ENCODE measurements at places on chromosomes 3 and 15.
A peak's percentile ranks its signal among the peaks of the same experiment; 100 is the strongest.

GRCh38 chr3:55157731-55158130 is 229.9 kb upstream of the LRTM1 start:
- DNase-seq: no peak
- no peak overlapping the region for H3K27ac ChIP-seq
- no peaks in the 10 kb centered on the region for H3K4me1 ChIP-seq
- no peaks in the 10 kb centered on the region for H3K36me3 ChIP-seq
- H3K4me3 ChIP-seq: no peak overlapping the region
- H3K27me3 ChIP-seq: no peaks in the 10 kb centered on the region

- no peaks in the 10 kb centered on the region for H3K4me1 ChIP-seq
- H3K4me3 ChIP-seq: no peak overlapping the region
- no peak for DNase-seq
- H3K27me3 ChIP-seq: no peaks in the 10 kb centered on the region
- no peak overlapping the region for H3K27ac ChIP-seq
Observed at GRCh38 chr3:94269763-94270162, 206.9 kb downstream of the NSUN3 start.

- DNase-seq: no peak
- no peak overlapping the region for H3K4me3 ChIP-seq
- peaks cover 44% of the 10 kb centered on the region for H3K4me1 ChIP-seq
- H3K27me3 ChIP-seq: no peaks in the 10 kb centered on the region
- peaks cover 3% of the 10 kb centered on the region for H3K36me3 ChIP-seq
Observed at GRCh38 chr3:136685882-136686281, 66.3 kb downstream of the STAG1 start.

- no peaks in the 10 kb centered on the region for H3K4me1 ChIP-seq
- H3K27ac ChIP-seq: no peak overlapping the region
- no peaks in the 10 kb centered on the region for H3K36me3 ChIP-seq
- peaks cover 3% of the 10 kb centered on the region for H3K27me3 ChIP-seq
- no peak overlapping the region for H3K4me3 ChIP-seq
Observed at GRCh38 chr15:69131362-69132220, 28.8 kb upstream of the GLCE start.

DNA sequence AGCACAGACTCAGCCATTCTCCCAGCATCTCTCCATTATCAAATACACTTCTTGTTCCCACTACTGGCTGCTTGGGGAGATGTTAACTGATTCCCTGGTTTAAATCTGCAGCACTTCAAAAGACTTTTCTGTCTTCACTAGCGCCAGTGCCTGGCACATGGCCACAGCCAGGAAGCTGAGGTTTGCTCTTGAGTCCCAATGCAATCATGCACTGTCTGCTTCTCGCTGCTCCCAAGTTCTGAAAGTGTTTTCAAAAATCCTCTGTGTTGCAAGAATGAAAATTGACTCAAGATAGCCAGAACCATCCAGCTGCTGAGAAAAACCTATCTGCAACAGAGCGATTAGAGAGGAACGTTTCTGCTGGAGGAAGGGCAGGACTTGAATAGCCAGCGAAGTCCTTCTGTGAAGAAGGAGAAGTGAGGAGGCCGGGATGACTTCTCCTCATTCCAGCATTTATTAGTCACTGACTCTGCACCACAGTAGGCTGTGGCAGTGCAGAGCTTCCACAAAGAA is 358.4 kb upstream of the NR2F2 start:
- H3K36me3 ChIP-seq: no peaks in the 10 kb centered on the region
- peaks cover 10% of the 10 kb centered on the region for H3K27me3 ChIP-seq
- no peak overlapping the region for H3K27ac ChIP-seq

GRCh38 chr3:128413003-128413370 is 53.7 kb downstream of the DNAJB8 start:
- DNase-seq: no peak
- peak overlapping the region; percentile 10 for H3K27ac ChIP-seq
- no peaks in the 10 kb centered on the region for H3K27me3 ChIP-seq
- H3K4me1 ChIP-seq: no peaks in the 10 kb centered on the region
- H3K4me3 ChIP-seq: no peak overlapping the region

DNA sequence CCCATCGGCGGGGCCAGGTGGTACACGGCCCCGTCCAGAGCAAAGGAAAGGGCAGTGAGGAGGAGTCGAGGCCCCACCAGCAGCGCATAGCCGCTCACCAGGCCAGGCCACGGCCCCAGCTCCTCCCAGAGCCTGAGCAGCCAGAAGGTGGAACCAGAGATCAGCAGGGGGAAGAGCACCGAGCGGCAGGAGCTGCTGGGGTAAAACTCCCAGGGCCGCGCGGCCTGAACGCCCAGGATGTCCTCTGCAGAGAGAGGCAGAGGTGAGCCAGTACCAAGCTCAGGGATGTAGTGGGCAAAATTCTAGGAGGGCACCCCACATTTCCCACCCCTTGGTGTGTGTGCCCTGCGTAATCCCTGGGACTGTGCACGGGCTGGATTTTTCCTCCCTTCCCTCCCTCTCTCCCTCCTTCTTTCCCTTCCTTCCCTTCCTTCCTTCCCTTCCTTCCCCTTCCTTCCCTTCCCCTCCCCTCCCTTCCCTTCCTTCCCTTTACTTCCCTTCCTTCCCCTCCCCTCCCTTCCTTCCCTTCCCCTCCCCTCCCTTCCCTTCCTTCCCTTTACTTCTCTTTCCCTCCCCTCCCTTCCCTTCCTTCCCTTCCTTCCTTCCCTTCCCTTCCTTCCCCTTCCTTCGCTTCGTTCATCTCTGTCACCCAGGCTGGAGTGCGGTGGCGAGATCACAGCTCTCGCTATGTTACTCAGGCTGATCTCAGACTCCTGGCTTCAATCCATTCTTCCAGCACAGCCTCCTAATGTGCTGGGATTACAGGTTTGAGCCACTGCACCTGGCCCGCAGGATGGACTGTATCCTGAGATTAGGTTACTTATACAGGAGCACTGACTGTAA is 6.3 kb upstream of the NCBP2 start:
- H3K4me1 ChIP-seq: no peaks in the 10 kb centered on the region
- H3K36me3 ChIP-seq: peaks cover 5% of the 10 kb centered on the region
- no peak overlapping the region for H3K4me3 ChIP-seq
- DNase-seq: no peak
- H3K27me3 ChIP-seq: no peaks in the 10 kb centered on the region

DNA sequence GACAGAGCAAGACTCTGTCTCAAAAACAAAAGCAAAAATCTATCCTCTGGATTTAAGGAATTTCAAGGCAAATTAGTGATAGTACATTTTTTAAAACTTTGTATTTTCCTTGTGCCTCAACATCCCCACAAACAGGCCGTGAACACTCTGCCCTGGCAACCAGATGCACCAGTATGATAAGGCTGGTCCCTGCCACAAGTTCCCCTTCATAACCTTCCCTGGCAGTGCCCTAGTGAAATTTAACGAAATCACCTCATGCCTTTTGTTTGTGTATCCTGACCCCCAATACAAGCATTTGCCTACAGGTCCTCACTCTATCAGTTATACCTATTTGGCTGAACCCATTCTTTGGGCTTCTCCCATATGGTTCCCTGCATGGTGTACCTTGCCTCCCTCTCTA is 107.4 kb upstream of the FLNB start:
- DNase-seq: no peak
- no peaks in the 10 kb centered on the region for H3K27me3 ChIP-seq
- H3K36me3 ChIP-seq: peaks cover 14% of the 10 kb centered on the region
- no peak overlapping the region for H3K27ac ChIP-seq
- H3K4me1 ChIP-seq: peaks cover 11% of the 10 kb centered on the region
- no peak overlapping the region for H3K4me3 ChIP-seq

DNA sequence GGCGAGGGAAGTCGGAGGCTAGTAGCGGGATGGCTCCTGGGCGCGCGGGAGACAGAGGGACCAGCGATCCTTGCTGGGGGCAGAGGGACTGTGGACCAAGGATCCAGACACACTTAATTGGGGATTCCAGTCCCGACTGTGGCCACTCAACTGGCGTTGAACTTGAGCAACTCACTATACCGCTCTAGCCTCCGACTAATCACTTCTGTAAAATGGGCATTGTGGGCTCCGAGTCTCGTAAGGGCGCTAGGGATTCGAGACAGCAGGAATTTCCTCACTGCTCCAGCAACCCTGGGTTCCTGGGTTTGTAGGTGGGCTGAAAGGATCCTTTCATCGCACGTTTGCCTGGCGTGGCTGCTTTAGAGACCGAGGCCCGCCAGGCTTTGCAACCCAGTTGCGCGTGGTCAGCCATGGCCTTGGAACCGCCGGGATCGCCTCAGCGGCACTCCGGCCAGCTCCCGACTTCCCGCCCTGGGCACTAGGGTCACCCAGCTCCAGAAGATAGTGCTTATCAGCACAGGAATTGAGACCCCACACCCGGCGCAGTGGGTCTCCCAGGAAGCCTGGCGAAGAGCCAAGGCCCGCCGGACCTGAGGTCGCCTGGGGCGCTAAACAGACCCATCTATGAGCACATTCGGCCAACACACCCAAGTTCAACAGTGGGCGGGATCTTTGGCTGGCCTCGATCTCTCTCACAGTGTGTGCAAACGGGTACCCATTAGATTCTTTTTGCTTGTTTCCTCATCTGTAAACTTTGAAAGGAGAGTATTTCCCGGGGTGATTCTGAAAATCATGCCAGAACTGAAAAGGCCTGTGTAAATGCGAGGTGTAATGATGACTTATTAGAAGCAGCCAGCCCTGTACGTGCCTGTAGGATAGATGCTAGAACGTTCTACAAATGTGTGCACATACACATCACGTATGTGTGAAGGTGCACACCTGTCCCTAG is 9.9 kb downstream of the FOXL2 start:
- H3K4me1 ChIP-seq: peaks cover 23% of the 10 kb centered on the region
- peaks cover 97% of the 10 kb centered on the region for H3K27me3 ChIP-seq
- no peak overlapping the region for H3K27ac ChIP-seq
- peak overlapping the region; percentile 40 for H3K4me3 ChIP-seq

DNA sequence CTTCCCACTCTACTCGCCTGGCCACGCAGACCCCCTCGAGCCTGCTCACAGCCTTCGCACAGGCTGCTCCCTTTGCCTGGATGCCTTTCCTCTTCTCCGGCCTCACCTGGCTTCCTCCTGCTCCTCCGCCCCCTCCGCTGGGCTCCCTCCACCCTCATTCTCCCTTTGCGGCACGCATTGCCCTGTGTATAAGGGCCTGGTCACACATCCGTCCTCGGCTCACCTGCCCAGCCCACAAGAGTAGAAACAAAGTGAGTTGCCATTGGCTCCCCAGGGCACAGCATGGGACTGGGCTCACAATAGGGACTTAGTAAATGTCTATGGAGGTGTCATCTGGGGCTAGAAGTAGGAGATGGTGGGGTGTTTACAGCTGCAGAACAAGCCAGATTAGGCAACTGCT is 4.2 kb downstream of the PLXND1 start:
- DNase-seq: no peak
- H3K27me3 ChIP-seq: no peaks in the 10 kb centered on the region
- H3K4me1 ChIP-seq: peaks cover 66% of the 10 kb centered on the region

DNA sequence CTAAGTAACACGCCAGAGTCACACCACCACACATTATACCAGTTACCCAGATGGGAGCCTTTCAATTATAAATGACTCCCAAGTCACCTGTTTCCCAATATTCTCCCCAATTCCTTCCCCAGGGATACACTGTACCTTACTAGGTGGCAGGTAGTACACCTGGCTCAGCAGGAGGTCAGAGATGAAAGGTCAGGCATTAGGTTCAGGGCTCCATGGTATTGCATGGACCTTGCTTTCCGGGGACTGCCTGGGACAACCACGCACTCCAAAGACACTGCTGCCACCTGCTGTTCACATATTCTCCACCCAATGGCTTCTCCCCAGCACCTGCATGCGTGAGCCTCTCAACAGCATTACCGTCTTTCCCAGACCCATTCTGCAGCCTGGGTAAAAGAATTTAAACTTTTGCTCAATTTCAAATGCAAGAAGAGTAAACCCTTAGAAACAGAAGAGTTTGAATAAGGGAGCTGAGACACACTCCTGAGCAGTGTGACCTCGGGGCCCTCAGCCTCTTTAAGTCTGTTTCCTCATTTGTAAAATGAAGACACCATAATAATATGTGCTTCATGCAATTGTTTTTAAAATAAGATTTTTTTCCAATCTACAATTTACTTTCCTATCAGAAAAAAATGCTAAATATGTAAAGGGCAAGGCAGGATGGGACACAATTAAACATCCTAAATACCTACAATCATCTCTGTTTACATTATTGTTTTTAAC is 28.0 kb upstream of the LACTB start:
- peak; percentile 39 for DNase-seq
- peaks cover 2% of the 10 kb centered on the region for H3K36me3 ChIP-seq
- peaks cover 4% of the 10 kb centered on the region for H3K4me1 ChIP-seq
- H3K27ac ChIP-seq: no peak overlapping the region

DNA sequence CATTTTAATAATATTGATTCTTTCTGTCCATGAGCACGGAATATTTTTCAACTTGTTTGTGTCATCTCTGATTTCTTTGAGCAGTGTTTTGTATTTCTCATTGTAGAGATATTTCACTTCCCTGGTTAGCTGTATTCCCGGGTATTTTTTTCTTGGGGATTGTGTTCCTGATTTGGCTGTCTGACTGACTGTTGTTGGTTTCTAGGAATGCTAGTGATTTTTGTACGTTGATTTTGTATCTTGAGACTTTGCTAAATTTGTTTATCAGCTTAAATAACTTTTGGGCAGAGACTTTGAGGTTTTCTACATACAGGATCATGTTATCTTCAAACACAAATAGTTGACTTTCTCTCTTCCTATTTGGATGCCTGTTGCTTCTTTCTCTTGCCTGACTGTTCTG is 418.8 kb upstream of the ALCAM start:
- H3K27me3 ChIP-seq: no peaks in the 10 kb centered on the region
- H3K27ac ChIP-seq: no peak overlapping the region
- H3K36me3 ChIP-seq: no peaks in the 10 kb centered on the region
- no peak overlapping the region for H3K4me3 ChIP-seq
- no peaks in the 10 kb centered on the region for H3K4me1 ChIP-seq
- no peak for DNase-seq

- no peaks in the 10 kb centered on the region for H3K27me3 ChIP-seq
- DNase-seq: no peak
- peaks cover 14% of the 10 kb centered on the region for H3K36me3 ChIP-seq
- no peaks in the 10 kb centered on the region for H3K4me1 ChIP-seq
- no peak overlapping the region for H3K27ac ChIP-seq
Observed at GRCh38 chr15:76235186-76235826, 76.0 kb downstream of the ETFA start.

DNA sequence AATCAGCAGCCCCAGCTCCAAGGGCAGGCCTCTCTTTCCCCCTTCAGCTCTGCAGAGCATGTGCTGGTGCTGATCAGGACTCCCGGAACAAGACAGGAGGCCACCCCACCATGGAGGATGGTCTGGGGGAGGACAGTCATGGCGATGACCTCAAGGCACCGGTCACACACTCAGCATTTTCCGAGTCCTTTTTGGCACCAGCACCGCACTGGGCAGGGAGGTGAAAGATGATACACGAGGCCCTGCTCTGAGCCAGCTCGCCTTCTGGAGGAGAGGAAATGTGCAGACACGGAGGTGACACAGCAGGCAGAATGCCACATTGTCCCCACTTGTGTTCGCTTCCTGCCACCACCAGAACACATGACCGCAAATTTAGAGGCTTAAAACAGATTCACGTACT is 61.8 kb upstream of the SEC61A1 start:
- no peaks in the 10 kb centered on the region for H3K4me1 ChIP-seq
- no peaks in the 10 kb centered on the region for H3K27me3 ChIP-seq

- no peaks in the 10 kb centered on the region for H3K27me3 ChIP-seq
- no peak overlapping the region for H3K4me3 ChIP-seq
- DNase-seq: no peak
Observed at GRCh38 chr3:118573912-118574311, 460.7 kb downstream of the IGSF11 start.
